Caudate nucleus (tissue), 63 donors: ENCODE measurements at places on chromosomes 13 and 19.

- peak; percentile 24 for DNase-seq
These were observed 15.4 kb downstream of the RELB start for GRCh38 chr19:45016388-45017314.

GRCh38 chr13:103133556-103133955 lies 67.3 kb upstream of the SLC10A2 start:
- no peak for DNase-seq

GRCh38 chr13:95496485-95496884 lies 56.0 kb upstream of the CLDN10 start:
- no peak for DNase-seq

DNA sequence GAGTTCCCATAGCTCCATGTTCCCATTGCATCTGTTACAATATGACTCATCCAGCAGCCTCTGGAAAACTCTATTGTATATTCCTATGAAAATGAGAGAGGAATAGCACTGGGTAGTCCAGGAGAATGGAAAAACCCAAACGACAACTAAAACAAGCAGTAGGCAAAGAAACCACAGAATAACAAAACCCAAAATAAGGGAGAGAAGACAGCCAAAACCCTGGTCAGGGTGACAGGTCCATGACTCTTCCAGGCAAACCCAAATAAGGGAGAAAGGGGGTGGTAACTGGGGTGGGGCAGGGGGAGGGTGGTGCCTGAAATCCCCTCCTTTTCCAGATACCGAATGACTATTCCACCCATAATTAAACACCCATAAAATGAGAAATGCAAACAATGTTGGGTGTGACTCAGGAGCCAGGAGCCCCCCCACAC lies 4.0 kb upstream of the ZNF8 start:
- DNase-seq, result no peak

DNA sequence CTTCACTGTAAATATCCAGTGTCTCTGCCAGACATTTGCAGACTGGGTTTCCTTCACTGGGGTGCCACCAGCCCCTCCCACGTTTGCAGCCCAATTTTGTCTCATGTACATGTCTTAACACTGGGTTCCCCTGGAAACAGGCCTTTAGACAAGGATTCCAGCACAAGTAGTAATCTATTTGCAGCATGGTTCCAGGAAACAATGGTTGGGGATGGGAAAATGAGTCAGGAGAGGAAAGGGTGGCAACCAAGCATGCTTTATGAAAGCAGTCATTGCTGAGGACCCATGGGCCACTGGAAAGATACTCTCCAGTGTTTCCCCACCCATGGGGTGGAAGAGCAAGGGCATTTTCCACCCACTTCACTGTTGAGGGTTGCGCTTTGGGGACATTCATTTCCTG lies 53.6 kb upstream of the FARP1 start:
- DNase-seq, result no peak

DNA sequence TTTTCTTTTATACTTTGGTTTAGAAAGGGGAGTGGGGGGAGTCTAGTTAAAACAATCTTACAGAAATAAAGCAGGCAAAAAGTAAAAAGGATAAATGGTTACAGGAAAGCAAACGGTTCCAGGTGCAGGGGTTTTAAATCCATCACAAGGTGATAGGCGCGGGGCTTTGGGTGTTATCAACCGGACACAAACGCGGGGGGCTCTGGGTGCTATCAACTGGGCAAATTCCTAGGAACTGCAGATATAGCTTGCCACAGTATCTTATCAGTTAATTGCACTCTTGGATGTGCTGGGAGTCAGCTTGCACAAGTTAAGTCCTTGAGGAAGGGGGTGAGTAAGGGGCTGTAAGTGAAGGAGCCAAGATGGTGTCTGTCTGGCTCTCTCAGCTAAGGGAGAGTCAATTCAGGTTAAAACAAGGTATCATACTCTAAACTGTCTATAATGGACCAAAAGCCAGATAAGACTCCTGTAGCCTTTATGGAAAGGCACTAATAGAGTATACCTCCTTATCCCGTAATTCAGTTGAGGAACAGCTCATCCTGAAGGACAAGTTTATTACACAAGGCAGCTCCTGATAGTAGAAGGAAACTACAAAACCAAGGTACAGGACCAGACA lies 32.6 kb upstream of the ZSCAN5A start:
- DNase-seq, result no peak

GRCh38 chr19:2497186-2497585 lies 21.3 kb downstream of the GADD45B start:
- DNase-seq, result no peak

DNA sequence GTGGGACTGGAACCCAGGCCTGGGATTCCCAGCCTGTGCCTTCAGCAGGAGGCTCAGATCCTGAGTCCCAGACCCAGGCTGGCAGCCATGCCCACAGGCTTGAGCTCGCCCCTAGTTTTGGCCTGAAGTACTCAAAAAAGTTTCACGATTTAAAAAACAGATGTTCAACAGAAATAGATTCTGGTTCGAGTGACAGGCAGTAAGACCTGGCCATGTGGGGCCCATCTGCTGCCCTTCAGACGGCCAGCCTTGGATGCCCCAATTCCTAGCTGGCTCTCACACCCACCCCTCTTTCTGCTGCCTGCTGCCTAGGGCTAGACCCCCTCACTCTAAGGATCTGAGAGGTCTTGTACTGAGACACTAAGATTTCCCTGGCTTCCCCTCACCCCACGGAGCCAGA lies 2.8 kb upstream of the DMPK start:
- no peak for DNase-seq

DNA sequence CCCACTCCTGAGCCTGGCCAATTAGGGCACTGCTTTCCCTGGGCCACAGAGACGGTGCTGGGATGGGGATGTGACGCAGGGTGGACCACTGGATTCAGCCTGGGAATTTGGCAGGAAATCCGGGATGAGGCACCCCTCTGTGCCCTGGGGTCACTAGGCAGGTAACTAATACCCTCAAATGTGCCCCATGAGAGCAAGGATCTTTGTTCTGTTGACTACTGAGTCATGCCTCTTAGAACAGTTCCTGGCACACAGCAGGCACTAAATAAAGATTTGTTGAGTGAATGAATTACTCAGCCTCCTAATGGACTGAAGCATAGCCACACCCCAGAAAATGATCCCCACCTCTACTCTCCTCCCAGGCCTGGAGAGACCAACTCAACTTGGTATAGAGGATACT lies 15.9 kb downstream of the OPA3 start:
- DNase-seq, result no peak

GRCh38 chr13:26262156-26262555 lies 8.2 kb downstream of the CDK8 start:
- no peak for DNase-seq
